ENCODE measurements at places on chromosomes 2 and 18. TPM values are rescaled to one million over a fixed set of nuclear protein-coding genes. Genes with fewer than 3 reads are reported as not detected.

DNA sequence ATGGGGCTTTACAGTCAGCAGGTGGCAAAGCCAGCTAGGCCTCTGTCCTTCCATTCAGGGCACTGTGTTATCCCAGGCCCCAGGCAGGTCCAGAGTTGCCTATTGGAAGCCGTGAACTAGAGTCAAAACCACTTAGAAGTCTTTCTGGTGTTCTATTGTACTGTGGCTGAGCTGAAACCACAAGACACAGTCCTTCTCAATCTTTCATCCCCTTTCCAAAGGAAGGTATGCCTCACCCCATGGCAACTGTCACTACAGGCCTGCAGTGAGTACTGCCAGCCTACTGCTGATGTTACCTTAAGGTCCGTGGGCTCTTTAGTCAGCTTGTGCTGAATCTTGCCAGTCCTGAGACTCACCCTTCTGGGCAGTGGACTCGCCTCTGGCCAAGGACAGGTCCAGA lies 181.6 kb downstream of the GULP1 start:
- DNase-seq, result no peak

- no peak for DNase-seq
These were observed 106.8 kb downstream of the SLC39A10 start for GRCh38 chr2:195763866-195764265.

DNA sequence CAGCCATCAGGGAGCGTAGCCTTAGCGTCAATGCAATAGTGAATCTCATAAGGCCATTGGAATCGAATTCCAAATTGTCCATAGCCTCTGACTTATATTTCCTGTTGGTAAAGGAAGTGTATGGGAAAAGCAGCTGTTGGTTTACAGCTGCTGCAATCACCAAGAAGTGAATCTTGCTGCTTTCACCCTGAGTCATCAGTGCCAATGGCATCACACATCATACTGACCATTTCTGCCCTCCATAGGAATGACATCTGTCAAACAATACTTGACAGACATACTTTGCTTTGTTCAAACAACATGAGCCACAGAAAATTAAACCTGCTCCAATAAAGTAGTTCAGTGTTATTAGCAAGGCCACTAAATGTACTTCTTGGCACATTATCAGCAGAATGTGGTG lies 111.2 kb upstream of the KLHL29 start:
- DNase-seq, result no peak

- DNase-seq, result no peak
These were observed 9.7 kb downstream of the STK39 start for GRCh38 chr2:168237741-168238140.

DNA sequence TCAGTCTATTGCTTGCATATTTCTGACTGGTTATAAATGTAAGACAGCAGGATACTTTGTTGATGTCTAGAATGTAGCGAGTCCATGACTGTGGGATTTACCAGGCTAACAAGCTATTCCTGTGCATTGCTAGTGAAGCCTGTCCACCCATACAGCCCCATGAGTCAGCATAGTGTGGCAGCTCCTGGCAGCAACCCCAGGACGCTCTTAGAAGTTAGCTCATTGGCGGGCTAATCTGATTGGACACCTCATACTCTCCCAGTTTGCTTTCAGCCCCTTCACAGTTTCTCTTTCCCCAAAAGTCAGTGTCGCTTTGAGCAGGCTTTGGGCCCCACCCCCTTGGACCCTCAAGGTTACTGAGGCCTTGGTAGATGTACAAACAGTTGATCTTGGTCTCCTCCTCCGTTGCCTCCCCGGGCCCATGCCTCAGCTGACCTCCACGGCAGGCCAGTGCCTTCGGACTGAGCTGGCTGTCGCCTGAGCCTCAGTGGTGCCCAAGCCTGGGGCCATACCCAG lies 48.0 kb downstream of the COA5 start:
- peak; percentile 33 for DNase-seq

- no peak for DNase-seq
These were observed 3.8 kb downstream of the LIPG start for GRCh38 chr18:49565612-49566011.

GRCh38 chr2:176147800-176148496 lies 3.4 kb upstream of the HOXD4 start:
- DNase-seq, result no peak

GRCh38 chr2:16191431-16192200 lies 251.3 kb downstream of the MYCN start:
- DNase-seq, result no peak

DNA sequence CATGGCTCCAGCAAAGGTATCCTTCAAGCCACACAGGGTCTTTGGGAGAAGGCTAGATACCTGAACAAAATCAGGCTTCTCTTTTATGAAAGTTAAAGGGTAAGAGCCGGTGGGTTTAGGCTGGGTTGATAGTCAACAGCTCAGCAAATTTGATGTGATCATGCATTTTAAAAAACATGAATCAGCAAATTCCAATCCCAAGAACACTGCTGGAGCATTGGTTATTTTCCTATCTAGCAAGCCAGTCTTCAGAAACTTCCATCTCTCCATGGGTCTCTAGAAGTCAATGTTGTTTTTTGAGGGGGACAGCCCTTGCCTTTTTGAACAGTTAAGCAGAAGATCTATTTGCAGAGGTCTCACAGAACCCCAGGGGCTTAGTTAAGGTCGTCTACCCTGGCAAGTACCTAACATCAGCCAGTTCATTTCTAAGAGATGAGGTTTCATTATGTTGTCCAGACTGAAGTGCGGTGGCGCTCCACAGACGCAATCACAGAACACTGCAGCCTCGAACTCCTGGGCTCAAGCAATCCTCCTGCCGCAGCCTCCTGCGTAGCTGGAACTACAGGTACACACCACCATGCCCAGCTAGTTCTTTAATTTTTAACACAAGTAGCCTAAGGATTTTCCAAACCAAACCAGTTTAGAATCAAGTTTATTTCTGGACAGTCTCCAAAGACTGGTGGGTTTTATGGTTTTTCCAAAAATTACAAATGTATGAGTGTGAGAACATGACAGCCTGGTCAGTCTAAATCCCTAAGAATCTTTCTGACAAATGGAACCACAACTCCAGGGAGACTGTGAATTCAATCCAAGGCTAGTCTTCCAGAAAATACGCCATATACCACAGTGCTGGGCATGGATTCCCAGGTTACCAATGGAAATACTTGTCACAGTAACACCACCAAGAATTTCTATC lies 4.1 kb upstream of the ZCCHC2 start:
- no peak for DNase-seq

DNA sequence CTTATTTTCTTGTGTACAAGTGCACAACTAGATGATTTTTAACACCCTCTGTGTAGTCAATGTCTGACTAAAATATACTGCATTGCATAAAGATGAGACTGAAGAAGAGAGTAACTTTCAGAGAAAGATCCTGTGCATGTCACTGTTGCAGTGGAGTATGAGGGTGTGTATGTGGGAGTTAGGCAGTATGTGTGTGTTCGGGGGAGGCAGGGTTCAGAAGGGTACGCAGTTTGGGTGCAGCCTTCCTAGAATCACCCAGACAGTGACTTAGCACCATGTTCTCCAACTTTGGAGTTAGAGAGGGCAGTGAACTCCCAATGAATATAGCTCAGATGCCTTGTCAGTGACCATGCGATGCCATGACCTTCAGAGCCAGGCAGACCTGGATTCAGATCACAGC lies 84.6 kb downstream of the LRATD1 start:
- DNase-seq, result no peak

DNA sequence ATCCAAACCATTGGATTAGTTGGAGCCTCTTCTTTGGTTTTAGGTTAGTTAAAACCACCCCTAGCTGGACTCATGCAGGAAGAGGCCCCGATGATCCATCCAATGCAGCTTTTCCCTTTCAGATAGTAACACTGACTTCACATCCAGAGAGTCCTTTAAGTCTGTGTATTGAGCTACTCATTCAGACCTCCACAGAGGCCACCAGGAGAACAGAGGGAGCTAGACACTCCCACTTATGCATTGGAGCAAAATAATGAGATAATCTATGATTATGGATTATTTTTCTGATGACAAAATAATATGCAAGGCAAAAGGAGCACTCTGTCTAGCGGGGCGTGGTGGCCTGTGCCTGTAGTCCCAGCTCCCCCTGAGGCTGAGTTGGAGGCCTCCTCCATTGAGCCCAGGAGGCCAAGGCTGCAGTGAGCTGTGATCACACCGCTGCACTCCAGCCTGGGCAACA lies 1.6 kb upstream of the ROCK2 start:
- no peak for DNase-seq

DNA sequence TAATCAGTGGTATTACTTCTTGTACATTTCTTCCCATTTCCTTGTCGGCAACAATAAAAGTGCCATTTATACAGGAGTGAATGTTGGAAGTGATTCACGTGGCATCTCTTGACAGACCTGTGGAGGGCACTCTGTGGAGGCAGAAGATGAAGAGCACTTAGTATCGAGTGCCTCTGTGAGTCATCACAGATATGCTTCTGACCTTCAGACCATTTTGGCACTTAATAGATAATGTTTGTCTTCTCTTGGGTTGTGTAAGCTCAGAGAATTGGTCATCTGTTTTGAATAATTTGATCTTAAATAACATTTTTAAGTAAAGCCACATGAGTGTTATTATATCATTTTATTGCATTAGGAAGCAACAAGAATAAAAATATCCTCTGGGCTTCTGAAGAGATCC lies 305.5 kb downstream of the PTPRM start:
- DNase-seq, result peak; percentile 55

GRCh38 chr2:64277101-64277849 lies 133.1 kb upstream of the PELI1 start:
- no peak for DNase-seq

GRCh38 chr2:195863564-195863963 lies 205.1 kb downstream of the DNAH7 start:
- DNase-seq, result no peak

DNA sequence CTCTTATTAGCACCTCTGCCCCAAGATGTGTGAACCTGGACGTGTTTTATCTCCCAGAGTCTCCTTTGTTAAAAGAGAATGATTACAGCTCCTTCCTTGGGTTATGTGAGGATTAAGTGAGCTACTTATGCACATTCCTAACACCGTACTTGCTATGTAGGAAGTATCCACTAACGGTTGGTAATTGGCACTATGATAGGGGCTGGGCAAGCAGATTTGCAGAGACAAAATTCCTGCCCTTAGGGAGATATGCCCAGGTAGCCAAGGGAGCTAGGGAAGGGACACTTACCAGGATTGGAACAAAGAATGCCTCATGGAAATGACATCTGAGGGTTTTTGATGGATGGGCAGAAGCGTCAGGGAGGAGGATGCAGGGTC lies 11.5 kb upstream of the ALPK2 start:
- no peak for DNase-seq

- no peak for DNase-seq
These were observed 297.7 kb downstream of the NCKAP5 start for GRCh38 chr2:133270550-133270949.

GRCh38 chr2:167333245-167333644 lies 445.0 kb downstream of the XIRP2 start:
- DNase-seq, result no peak

DNA sequence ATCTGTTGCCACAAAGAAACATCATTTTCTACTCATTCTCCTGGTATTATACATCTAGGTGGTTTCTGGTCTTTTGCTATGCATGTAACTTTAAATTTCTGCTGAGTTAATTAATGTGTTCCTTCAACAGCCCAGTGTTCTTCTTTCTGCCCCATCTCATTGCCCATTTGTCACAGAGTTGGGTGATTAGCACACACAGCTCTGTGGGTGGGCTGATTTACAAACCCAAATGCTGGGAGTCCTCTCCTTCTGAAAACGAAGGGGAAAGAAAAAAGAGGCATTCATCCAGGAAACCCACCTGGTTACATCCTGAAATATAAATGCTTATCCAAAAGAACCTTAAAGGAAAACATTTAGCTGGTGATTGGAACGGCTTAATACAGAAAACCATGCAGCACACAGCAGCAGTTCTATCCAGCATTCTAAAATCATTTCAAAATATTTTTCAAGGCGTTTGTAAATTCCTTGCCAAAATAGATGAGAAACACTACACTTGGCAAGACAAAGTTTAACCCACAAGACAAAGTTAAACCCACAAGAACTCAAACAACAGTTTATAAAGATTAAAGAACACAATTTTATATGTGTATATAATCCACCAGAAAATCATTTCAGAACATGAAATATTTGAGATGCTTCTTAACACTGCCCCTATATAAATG lies 177.9 kb downstream of the ANTXR1 start:
- no peak for DNase-seq

DNA sequence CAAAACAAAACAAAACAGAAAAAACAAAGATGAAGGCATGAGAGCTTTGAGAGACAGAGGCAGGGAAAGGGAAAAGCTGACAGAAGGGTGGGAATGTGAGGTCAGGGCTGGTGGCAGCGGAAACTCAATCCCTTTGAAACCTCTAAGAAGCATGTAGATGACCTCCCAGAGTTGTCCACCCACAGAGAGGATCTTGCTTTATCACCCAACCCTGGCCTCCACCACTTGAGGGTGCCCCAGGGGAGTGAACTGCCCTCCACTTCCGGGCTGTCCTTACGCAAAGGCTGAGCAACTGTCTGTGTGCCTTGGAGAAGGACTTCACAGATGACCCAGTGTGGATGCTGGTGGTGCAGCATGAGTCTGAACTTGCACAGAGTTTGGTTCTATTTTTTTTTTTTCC lies 26.7 kb downstream of the PDCL3 start:
- no peak for DNase-seq

GRCh38 chr2:148876202-148876594 lies 1.2 kb downstream of the KIF5C start:
- DNase-seq, result peak; percentile 8

GRCh38 chr2:25897506-25897905 lies 19.2 kb upstream of the ASXL2 start:
- DNase-seq, result no peak

DNA sequence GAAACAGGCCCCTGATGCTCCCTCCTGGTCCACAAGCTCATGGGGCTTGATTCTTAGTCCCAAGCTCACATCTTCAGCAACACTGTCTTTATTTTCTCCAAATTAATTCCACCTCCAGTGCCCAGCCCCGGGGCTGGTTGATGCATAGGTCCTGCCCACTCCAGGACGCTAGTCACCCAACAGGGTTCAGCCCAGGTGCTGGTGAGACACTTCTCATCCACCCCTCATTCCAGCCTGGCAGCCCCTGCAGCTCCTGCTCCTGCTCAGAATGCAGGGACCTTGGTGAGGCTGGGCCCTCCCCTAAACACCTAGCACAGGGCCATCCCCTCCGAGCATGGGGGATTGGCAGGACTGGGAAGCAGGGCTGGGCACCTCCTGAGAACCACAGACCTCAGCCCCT lies 25.7 kb downstream of the STEAP3 start:
- no peak for DNase-seq

GRCh38 chr2:170145675-170146432 lies 32.1 kb upstream of the MYO3B start:
- DNase-seq, result no peak

The FAM168B gene
- total RNA-seq, result 123 TPM

The TMEM87B gene
- total RNA-seq, result 59.5 TPM

The LYPD6 gene
- 11.2 TPM for total RNA-seq

The NPAS2 gene
- total RNA-seq, result 8.3 TPM

The CNGA3 gene
- 0.13 TPM for total RNA-seq

The PAX8 gene
- 0.20 TPM for total RNA-seq

The HRH4 gene
- not detected for total RNA-seq

The INPP1 gene
- 11.1 TPM for total RNA-seq

The PPP1R1C gene
- total RNA-seq, result 0.40 TPM

The GPR39 gene
- 14.5 TPM for total RNA-seq

The TUBB8B gene
- not detected for total RNA-seq

The PELI1 gene
- 60.0 TPM for total RNA-seq

The FBXO48 gene
- 0.83 TPM for total RNA-seq

The TMEM182 gene
- total RNA-seq, result 5.1 TPM
